ENCODE measurements at places on chromosomes 2 and 18.

DNA sequence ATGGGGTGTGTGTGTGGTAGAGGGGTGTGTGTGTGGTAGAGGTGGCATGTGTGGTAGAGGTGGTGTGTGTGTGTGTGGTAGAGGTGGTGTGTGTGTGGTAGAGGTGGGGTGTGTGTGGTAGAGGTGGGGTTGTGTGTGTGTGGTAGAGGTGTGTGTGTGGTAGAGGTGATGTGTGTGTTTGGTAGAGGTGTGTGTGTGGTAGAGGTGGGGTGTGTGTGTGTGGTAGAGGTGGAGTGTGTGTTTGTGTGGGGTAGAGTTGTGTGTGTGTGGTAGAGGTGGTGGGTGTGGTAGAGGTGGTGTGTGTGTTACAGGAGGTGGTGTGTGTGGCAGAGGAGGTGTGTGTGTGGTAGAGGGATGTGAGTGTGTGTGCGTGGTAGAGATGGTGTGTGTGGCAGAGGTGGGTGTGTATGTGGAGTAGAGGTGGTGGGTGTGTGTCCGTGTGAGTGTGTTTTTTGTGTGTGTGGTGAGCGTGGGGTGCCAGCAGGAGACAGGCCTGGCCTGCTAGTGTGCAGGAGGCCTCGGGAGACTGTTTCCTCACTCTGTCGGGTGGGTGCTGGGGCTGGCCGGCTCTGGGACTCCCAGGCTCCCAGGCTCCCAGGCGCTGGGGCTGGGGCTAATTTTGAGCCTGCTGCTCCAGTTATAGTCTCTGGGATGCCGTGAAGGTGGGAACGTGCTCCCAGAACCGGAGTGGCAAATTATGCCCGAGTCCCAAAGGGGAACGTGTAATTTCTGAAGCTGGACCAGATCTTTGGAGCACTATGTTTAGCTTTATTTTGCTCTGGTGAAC lies 165.2 kb downstream of the DYSF start:
- no peak for DNase-seq

DNA sequence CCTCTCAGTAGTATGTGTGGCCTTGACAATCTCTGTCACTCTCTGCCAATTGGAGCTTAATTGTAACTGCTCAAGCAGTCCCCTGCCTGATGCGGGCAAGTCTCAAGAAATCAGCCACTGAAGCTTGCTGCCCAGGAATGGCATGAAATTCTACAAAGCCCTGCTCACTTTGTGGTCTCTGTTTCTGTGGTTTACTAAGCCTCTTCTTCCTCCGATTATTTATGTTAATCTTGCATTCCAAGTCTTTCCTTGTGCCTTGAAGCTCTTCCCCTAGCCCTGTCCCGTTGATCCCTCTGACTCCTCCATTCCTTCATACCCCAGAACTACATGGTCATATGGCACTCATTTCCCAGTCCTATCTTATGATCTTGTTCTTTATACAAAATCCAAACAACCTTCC lies 489.3 kb upstream of the CHST9 start:
- no peak for DNase-seq

- DNase-seq: no peak
Observed at GRCh38 chr2:232448304-232448690, 7.7 kb upstream of the ALPI start.

GRCh38 chr2:96601382-96602292 lies 36.5 kb downstream of the KANSL3 start:
- DNase-seq: no peak

DNA sequence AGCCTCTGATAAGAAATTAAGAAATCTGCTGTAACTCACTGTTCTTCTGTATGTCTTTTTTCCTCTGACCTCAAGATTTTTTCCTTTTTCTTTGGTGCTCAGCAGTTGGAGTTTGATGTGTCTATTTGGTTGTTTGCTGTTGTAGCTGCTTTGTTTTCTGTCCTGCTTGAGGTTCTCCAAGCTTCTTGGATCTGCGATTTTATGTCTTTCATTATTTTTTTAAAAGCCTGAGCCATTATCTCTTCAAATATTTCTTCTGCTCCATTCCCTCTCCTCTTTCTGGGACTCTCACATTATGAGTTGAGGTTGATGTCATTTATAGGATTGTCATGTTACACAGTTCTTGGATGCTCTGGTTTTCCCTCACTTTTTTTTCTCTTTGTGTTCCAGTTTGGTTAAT lies 47.7 kb downstream of the RAMP1 start:
- no peak for DNase-seq

GRCh38 chr18:79943608-79944125 lies 7.8 kb downstream of the SLC66A2 start:
- no peak for DNase-seq

DNA sequence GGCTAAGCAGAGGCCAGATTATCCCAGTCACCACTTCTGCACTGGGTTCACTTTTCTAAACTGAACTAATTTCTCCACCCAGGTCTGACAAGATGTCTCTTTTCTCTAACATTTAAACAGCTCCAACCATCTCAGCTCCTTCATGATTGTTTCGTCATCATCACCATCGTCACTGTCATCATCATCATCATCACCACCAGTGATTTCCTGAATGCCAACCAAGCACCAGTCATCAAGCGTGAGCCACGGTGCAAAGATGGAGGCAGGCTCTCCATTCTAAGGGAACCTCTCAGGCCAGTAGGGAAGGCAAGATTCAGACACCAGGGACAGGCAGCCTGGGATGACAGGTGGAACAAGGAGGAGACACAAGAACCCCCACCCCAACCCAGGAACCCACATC lies 25.5 kb upstream of the TMBIM1 start:
- DNase-seq: no peak

DNA sequence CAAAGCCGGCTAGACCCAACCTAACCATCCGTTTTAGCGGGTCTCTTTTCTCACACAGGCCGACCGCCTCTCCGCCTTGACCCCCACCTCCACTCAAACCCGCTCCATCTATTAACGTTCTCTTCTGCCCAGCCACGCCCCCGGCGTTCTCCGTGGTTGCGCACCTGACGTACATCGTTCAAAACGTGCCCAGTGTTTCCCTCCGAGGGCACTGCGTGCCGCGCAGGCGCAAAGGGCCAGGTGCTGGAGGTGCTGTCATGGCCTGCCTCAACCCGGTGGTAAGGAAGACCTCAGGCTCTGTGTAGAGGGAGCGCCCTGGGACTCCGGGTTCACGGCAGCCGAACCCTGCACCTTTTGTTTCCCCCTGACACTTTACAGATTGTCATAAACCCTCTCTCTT lies at the start of gene GTF2A1L:
Gene GTF2A1L (plus strand): TSS at position 239 of the 400 bp plus-strand sequence. CDS start 19 bp downstream, at position 258.
- no peak for DNase-seq

DNA sequence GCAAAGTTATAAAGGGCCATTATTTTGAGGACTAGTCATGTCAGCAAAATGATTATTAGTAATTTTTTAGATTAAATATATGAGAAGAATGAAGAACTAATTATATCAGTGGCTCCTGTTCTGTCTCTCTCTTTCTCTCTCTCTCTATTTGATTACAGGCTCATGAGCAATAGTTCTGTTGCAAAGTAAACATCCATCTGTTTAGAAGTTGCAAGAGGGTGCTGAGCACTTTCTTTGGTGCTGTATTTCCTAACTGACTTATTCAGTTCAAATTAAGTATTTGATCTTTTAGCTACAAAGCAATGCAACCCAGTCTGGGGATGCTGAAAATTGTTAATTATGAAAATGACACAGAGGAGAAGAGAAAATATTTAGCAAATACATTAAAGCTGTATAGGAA lies 408.1 kb upstream of the UBE2E3 start:
- no peak for DNase-seq

DNA sequence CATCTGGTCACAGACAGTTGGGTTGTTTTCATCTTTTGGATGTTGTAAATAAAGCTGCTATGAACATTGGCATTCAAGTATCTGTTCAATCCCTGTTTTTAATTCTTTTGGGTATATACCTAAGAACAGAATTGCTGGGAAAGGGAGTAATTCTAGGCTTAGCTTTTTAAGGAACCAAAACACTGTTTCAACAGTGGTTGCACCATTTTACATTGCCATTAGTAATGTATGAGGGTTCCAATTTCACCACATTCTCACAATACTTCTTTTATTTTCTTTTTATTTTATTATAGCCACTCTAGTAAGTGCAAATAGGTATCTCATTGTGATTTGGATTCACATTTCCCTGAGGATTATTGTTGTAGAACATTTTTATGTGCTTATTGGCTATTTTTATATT lies 108.9 kb upstream of the GLS start:
- no peak for DNase-seq

DNA sequence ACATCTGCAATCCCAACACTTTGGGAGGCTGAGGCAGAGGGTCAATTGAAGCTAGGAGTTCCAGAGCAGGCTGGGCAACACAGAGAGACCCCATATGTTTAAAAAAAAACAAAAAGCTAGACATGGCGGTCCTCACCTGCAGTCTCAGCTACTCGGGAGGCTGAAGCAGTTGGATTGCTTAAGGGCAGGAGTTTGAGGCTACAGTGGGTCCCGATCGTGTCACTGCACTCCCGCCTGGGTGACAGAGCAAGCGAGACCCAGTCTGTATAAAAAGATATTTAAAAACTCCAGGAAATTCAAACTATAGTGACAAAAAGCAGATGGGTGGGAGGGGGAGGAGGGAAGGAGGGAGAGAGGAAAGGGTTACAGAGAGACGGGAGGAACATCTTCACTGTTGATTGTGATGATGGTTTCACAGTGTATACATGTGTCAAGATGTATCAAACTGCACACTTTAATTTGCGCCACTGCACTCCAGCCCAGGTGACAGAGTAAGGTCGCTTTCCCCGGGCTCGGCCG lies 942 bp upstream of the ZNF236 start:
- DNase-seq: no peak

GRCh38 chr2:165197346-165197745 lies 6.5 kb downstream of the SCN3A start:
- no peak for DNase-seq

DNA sequence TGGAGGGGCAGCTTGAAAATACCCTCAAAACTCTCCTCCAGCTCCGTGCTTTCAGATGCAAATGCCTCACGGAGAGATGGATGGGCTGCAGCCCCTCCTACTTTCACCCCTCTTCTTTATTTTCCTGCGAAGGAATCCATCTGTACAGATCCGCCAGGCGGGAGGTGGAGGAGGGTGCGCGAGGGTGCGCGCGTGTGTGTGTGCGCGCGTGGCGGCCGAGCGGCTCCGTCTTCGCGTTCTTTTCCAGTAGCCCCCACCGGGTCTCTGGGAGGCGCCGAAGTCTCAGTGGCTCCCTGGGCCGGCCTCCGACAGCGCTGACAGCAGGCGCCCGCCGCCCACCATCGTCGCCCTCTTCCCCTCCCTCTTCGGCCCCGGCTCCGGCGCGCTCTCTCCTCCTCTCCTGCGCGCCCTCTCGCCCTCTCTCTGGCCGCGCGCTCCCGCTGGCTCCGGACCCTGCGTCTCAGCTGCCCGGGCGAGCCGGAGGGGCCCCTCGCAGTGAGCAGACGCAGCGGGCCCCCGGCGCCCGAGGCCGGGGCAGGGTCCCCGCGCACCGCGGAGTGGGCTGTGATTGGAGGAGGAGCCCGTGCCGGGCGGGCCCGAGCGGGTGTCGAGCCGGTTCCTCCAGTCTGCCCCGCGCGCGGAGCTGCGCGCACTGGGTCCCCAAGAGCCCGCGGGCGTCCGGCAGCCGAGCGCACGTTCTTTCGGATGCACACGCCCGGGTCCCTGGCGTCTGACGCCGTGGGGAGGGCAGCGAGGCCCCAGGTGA lies at the start of gene CDH7:
Gene CDH7 (plus strand): TSS at position 624 of the 766 bp plus-strand sequence. CDS start 11,831 bp downstream, outside the sequence.
- DNase-seq: no peak

GRCh38 chr2:191740016-191740419 lies 62.1 kb downstream of the NABP1 start:
- DNase-seq: no peak

- DNase-seq: no peak
Observed at GRCh38 chr18:78390348-78390951, 589.2 kb upstream of the SALL3 start.

DNA sequence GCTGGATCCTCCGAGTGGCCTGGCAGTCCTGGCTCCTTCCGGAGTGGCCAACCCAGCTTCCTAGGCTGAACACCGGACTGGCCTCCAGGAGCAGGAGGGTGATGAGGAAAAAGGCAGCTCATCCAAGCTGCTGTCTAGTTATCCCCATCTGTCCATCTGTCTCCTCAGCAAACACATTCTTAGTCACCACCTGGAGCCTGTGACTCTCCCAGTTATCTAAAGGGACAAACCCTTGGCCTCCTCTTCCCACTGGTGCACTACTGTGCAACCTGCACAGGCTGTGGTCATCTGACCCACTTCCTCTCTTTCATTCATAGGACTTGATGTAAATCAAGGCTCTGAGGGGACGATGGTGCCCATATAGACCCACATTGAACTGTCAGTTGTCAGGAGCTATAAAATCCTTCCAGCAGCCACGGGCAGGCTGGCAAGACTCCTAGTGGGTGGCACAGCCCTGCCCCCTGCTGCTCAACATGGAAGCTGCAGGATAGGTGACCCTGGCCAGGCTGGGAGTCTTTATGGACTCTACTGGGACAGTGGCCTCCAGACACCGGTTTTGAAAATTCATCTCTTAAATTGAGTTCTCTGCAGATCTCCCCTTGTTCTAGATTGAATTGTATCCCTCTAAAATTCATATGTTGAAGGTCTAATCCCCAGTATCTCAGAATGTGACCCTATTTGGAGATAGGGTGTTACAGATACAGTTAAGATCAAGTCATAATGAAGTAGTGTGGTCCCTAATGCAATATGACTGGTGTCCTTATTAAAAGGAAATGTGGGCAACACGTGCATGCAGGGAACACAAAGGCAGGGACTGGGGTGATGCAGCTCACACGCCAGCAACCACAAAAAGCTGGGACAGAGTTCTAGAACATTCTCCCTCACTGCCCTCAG lies 29.3 kb upstream of the DUSP2 start:
- DNase-seq: peak; percentile 5

- no peak for DNase-seq
Observed at GRCh38 chr2:159521272-159521671, 95.1 kb downstream of the BAZ2B start.

DNA sequence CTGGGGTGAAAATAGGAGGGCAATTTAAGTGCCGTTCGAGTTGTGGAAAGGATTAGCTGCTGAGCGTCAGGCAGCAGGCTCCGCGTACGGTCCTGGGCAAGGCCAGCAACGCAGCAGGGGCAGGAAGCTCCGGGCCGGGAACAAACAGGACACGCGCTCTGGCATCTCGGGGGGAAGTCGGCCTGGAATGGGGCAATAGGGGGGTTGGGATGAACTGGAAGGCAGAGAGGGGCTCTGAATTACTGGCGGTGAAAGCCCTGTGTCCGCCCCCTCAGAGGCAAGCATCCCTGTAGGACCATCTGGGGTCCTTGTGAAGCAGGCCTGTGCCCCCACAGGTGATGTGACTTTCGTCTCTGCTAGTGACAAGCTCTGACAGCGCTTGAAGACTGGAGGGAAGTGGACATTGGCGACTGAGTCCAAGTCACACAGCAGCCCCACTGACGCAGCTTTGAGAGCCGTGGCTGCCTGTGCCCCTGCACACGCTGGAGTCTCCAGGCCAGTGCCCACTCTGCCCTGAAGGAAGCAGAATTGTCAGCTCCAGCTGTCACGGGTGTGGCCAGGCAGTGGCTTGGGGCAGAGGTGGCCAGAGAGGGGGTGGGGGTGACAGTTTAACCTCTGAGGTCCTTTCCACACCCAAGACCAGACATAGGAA lies 22.3 kb downstream of the GPR35 start:
- no peak for DNase-seq

GRCh38 chr2:23091900-23092299 lies 293.1 kb upstream of the KLHL29 start:
- no peak for DNase-seq

GRCh38 chr18:42954887-42955286 lies 160.6 kb downstream of the RIT2 start:
- DNase-seq: no peak
